ENCODE measurements at places on chromosomes 12 and 14.
A peak's percentile ranks its signal among the peaks of the same experiment; 100 is the strongest.

DNA sequence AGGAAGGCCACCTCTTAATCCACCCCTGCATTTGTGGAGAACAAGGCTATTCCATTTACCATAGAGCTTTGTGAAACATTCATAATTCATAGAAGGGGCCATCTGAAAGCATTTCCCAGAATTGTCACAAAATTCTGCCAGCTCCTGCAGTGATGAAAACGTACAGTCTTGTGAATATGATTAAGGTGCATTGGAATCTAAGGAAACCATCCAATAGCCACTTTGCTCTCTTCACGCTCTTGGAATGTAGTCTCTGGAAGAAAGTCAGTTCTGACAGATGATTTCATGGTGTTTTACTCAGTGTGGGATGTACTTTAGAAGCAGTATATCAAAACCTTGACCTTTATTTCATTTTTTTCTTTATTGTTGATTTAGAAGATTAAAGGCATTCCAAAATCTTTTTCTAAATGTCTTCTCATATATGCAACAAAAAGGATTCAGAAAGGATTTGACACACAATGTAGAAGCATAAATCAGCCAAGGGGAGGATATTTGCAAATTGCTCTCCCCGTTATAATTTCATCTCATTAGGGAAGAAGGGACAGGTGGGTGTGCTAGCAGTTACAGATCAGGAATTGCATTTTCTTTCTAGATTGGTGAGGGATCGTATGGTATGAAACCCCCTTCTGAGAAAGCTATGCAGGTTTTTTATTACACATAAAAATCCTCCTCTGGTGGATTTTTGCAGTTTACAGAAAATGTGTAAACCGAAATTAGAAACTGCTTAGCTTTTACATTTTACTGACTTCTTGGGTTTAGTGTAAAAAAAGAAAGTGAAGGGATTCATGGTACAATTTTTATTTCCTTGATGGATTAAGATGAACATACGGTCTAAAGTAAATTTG is 390.2 kb downstream of the LRIG3 start:
- DNase-seq = no peak

GRCh38 chr12:60096727-60097126 is 500.9 kb downstream of the SLC16A7 start:
- DNase-seq = no peak

DNA sequence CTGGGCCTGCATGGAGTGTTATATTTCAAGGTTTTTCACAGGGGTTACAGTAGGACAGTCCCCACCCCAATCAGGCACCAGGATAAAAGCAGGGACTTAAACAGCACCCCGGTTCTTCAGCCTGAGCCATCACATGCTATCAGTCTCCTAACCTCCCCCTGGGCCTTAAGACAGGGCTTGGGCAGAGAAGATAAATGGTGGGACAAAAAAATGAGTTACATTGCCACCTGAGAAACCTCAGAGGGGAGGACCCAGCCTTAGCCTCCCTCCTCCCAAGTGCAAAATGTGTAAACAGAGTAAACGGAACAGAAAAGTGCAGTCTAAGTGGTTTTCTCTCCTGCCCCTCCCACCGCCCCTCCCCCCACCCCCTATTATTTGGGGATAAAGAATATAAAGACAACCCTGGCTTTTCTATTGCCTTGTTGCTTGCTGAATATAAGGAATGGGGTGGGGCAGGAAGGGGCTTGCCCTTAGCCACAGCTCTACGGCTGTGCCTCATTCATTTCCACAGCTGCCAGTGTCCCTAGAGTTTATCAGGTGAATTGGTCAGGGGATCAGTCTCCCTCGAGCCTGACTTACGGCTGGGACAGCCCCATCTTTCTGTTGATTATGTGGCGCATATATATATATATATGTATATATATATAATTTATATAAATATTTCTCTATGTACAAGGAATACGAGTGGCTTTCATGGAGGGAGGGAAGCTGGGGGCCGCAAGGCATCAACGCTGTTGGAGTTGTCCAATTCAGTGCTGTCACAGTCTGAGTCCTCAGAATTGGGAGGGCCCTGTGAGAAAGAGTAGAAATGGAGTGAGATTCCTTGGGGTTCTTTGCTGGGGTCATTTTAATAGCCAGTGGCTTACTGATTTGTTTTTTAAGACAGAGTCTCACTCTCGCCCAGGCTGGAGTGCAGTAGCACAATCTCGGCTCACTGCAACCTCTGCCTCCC is 18.5 kb downstream of the MAP3K12 start:
- DNase-seq = no peak

DNA sequence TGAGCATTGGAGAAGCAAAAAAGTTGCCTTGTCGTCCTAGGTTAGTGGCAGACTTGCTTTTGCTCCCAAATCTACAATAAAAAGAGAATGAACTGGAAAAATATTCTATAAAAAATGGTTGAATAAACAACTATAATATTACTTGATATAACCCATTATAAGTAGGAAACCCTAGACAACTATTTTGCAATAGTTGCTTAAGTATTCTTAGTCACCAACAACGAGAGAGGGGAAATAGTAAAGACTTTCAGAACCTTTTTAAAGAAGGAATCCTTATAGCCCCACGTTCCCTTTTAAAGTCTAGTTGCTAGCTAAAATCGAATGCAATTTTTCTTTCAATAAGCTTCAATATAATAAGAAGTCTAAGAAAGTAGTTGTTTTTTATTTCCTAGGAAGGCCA is 17.5 kb downstream of the AQP6 start:
- no peak for DNase-seq

DNA sequence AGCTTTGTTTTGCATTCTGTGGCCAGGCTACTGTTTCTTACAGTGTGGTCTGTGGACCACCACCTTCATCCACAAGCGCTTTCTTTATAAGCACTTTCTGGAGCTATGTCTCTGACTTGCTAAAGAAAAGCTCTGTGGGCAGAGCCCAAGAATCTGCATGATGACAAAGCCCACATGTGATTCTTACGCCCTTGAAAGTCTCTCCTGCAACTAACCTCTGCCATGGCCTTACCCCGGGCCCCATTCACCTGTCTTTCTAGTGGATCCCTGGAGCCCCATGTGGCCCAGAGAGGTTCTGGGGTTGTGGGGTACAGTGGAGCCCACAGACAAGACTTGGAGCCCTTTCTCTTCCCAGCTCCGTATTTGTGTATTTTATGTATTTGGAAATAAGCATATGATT is 16.6 kb downstream of the PLEKHH1 start:
- no peak for DNase-seq

DNA sequence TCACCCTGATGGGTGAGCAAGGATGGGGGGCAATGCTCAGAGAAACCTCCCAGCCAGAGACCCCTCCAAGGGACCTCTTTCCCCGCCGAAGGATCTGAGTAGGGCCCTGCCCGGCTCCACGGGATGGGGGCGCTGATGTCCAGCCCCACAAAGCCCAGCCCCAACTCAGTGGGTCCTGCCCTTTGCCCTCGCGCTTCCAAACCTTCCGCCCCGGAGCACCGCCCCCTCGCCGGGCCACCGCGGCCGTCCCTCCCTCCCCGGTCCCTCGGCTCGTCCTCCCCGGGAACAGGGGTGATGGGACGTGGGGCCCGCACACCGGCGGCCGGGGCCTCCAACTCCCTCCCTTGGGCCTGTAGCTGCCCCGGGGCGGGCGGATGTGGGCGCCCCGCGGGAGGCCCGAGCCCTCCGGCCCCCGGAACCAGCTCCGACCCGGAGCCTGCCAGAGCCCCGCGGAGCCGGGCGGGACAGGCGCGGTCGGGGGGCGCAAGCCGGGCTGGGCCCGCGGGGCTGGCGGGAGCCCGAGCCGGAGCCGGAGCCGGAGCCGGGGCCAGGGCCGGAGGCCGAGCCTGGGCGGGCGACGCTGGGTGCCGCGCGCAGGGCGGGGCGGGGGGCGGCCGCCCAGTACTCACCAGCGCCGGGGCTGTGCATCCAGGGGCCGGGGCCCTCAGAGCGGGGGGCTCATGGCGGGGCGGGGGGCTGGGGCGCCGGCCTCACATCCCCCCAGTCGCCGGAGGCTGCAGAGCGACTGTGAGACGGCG is 386 bp downstream of the HDAC7 start:
- peak; percentile 71 for DNase-seq

GRCh38 chr12:64311877-64312276 is 78.7 kb downstream of the C12orf56 start:
- DNase-seq = no peak

All from Ammon's horn (tissue), 1 donor.